NAMALWA (cell line): ENCODE measurements at places on chromosomes 16 and 17.

DNA sequence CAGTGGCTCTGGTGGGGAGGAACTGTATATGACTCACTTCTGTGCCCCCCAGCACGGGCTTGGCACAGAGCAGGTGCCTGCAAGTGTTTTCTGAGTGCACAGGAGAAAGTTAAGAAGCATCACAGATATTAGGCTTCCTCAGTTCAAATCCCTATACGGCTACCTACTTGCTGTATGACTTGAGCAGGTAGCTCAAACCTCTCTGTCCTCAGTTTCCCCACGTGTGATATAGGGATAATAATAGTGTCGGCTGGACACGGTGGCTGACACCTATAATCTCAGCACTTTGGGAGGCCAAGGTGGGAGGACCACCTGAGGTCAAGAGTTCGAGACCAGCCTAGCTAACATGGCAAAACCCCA, 95.7 kb downstream of the C16orf78 start:
- no peak for DNase-seq

- no peak for DNase-seq
Observed at GRCh38 chr16:57730771-57731730, 4.5 kb upstream of the KATNB1 start.

- no peak for DNase-seq
Observed at GRCh38 chr17:28967221-28968135, 16.2 kb upstream of the PHF12 start.

DNA sequence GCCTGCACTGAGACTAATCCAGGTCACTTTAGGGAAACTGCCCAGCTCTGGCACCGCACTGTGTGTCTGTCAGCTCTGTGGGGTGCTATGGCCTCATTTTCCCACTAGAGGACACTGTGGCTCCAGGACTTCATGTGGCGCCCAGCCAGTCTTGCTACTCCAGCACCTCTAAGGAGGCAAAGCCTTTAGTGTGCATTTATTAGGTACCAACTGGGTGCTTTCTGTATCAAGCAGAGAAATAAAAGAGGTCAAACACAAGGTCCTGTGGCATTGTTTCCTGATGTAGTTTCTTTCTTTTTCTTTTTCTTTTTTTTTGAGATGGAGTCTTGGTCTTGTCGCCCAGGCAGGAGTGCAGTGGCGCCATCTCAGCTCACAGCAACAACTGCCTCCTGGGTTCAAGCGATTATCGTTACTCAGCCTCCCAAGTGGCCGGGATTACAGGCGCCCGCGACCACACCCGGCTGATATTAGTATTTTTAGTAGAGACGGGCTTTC, 12.5 kb upstream of the RHBDL3 start:
- DNase-seq: peak; percentile 88
